ENCODE measurements at places on chromosomes 11 and 22. TPM values are rescaled to one million over a fixed set of nuclear protein-coding genes. Genes with fewer than 3 reads are reported as not detected.

GAS2L1 gene
- total RNA-seq = 18.3 TPM

OR51B5 gene
- total RNA-seq = not detected

RANBP1 gene
- 99.2 TPM for total RNA-seq

TECTA gene
- total RNA-seq = 0.20 TPM

GRAMD1B gene
- total RNA-seq = 6.3 TPM

TESMIN gene
- total RNA-seq = 0.79 TPM

SLC1A2 gene
- total RNA-seq = not detected

SEC14L2 gene
- total RNA-seq = 7.8 TPM

- DNase-seq = no peak
Measured at GRCh38 chr22:44389926-44390612, 77.3 kb upstream of the SHISAL1 start.

DNA sequence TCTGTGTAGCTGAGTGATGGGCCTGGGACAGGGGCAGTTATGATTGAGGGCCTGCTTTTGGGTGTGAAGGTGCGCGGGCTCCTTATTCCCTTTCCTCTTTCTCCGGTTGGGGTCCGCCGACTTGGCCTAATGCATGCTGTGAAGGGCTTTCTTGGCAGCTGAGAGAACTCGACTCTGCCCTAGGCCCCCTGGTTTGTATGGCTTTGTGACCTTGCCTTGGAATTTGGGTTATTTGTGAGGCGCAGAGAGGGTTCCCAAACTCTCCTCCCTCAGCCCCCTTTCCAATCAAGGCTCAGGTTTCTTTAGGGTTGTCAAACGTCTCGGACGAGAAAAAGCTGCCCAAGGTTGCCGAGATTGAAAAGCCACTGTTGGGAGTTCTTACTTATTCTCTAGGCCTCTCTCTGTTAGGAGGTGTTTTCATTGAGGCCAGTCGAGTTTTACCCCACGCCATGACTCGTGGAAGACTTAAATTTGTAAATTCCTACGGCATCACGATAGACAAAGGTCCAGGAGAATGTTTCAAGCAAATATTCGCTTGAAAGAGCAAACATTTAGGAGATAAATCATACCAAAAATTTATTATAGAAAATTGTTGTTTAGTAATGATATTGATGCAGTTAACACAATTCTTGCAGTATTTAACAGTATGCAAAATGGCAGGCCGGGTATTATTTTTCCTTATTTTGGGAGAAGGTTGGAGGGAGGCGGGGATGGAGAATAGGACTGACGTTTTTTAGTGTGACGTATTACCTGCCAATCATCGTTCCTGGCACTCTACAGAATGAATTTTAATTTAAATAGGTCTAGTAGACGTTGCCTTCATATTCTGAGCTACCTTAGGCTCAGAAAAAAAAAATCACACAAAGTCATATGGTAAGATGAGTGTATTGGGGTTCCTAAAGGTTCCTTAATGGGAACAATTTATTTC lies 689 bp downstream of the PDHX start:
- peak; percentile 14 for DNase-seq

DNA sequence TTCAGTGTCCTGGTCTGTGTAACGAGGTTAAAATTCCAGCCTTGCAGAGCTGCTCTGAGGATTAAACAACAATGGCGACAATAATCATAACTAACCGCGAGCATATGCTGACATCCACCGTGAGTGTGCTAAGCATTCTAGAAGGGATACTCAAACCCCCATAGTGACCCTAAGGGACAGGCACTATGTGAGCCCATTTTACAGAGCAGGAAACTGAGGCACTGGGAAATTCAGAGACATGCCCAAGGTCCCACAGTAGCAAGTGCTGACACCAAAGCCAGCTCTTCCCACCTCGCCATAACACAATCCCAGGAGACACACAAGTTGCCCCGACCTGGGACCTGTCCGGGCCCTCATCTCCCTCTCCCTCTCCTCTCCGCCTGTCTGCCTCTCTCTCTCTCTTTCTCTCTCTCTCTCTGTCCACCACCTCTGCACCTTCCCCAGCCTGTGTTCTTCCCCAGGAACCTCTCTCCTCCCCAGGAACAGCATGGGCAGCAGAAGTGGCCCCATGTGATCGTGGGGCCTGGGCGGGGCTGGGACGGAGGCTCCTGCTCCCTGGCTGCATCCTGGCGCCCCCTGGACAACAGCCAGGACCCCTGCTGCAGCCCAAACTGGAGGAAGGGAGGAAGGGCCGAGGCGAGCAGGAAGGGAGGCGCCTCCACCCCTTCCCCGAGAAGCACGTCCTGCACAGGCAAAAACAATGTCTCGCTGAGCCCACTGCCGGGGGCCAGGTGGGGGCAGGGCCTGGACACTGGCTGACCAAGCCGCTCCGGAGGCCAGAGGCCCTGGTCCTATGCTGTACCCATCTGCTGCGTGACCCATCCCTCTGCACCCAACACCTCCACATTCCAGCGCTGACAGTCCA lies 14.8 kb upstream of the MFNG start:
- DNase-seq = peak; percentile 40

DNA sequence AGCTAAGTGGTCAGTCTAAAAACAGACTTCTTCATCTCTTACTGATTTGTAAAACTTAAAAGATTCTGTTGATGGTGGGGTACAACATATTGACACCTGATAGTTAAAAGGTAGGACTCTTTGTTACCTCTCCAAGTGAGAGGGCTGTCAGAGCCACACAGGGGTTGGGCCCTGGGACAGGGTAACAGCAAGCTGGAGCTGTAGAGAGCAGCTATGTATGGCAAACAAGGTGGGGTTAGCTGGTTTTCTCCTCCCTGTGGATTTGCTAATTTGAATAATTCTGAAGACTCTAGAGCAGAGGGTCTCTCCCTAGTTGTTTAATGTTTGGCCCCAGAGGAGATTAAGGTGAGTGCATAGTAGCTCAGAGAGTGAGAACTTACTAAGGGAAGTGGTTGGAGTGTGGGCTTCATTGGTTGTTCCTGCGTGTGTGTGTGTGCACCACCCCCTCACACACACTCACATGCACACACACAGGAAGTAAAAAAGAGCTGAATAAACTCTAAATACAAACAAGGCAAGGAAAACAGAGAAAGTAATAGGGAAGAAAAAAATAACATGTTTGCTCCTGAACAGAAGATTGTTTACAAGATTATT lies 9.2 kb upstream of the GAS2 start:
- no peak for DNase-seq

GRCh38 chr11:130848361-130849214 lies 67.7 kb downstream of the SNX19 start:
- DNase-seq = no peak

- no peak for DNase-seq
Measured at GRCh38 chr11:8829556-8829955, 81.4 kb upstream of the AKIP1 start.

DNA sequence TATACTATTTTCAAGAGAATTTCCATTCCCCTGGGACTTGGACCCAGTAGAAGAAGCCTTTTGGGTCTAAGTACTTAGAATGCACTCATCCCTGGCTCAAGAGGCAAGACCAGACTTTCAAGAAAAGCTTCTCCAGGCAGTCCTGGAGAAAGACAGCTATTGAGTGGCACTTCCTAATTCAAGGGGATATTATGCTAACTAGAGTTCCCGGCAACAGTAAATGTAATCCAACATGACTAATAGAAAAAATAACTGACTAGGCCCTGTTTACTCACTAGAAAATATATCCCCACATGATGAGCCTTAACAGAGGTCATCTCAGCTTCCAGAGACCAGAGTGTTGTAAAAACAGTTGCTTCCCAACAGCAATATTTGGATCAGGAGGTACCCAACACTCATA lies 47.2 kb upstream of the AKIP1 start:
- peak; percentile 70 for DNase-seq

- DNase-seq = no peak
Measured at GRCh38 chr22:20237480-20238440, 30.4 kb downstream of the RTN4R start.

DNA sequence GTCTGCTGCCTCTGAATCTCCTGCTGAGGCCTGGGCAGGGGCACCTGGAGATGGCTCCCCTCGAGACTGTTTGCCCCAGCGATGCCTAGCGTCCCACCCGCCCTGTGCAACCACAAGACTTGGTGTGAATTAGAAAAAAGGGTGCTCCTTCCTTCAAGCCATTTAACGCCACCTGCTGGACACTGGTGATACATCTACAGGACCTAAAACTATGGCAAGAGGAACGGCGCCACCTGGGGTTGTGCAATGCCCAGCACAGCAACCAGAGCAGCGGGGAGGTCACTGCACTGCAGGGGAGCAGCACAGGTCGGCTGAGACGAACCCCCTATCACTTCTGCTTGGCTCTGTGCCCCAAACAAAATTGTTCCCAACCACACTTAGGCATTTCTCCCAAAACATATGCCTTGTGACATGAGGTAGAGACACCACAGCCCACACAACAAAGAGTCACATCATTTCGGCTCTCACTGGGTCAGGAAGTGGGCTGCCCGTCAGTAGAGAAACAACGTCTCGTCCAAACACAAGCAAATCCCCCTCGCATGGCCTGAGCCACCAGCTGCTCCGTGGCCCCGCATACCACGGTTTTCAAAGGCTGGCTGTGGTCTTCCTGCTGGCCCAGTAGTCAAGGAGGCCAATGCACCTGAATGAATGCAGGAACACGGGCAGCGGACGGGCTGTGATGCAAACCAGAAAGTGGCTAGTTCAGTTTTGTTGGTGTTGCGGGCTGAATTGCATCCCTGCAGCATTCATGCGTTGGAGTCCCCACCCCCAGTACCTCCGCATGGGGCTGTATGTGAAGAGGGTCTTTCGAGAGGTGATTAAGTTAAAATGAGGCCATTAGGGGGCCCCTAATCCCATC lies 171.9 kb downstream of the SHANK2 start:
- peak; percentile 49 for DNase-seq

DNA sequence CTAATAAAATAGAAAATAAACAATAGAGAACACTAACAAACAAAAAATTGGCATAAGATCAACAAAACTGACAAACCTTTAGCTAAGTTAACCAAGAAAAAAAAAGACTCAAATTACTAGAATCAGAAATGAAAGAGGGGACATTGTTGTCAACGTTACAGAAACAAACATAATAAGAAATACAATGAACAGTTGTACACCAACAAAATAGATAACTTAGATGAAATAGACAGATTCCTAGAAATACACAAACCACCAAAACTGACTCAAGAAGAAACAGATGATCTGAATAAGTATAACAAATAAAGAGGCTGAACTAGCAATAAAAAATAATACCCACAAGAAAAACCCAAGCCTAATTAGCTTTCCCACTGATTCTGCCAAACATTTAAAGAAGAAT lies 34.7 kb upstream of the TMPRSS4 start:
- no peak for DNase-seq

DNA sequence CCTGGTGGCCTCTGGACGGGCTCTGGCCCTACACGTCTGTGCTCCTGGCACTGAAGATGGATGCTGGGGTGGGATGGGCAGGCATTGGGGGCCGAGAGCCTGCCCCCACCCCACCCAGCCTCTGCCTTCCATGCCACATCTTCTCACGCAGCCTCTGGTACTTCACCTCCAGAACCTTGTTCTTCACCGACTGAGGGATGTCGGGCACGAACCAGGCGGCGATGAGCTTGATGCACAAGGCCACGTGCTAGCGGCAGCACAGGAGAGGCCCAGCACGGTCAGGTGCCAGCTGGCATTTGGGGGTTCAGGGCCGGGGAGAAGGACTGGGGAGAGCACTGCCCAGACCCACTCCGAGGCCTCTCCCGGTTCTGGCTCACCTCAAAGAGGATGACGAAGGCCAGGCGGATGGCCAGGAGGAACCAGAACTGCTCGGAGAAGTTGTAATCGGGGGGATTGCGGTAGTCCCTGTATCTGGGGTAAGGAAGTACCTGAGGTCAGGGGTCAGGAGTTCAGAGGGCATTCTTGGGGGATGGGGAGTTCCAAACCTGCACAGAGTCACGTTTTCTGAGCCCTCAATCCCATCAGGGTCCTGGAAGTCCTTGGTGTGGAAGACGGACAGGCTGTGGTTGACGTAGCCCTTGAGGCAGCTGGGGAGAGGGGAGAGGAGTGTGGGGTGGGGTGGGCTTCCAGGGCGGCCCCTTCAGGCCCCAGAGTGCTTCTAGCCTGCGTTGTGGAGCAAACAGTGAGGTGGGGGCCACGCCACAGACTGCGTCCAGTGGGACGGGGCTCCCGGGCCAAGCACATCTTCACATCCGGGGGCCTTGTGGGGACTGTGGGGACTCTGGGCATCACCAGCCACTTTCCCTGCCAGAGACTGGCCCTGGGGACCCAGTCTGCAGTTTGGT lies 3.8 kb upstream of the SIGIRR start:
- DNase-seq = no peak

DNA sequence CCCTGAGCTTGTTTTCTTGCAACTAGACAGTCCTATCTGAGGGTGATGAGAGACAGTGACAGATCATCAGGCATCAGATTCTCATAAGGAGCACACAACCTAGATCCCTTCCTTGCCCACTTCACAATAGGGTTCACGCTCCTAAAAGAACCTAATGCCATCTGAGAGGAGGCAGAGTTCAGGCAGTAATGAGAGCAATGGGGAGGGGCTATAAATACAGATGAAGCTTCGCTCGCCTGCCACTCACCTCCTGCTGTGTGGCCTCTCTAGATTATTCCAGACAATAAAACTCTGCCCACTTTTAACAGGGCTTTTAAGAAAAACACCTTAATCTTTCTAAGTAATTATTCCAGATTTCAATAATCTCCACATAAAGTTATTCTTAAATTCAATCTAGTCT lies 43.9 kb upstream of the PAK1 start:
- DNase-seq = no peak

Measured in lung microvascular endothelial cell (primary cell).